ENCODE measurements at places on chromosomes 7 and 10.

DNA sequence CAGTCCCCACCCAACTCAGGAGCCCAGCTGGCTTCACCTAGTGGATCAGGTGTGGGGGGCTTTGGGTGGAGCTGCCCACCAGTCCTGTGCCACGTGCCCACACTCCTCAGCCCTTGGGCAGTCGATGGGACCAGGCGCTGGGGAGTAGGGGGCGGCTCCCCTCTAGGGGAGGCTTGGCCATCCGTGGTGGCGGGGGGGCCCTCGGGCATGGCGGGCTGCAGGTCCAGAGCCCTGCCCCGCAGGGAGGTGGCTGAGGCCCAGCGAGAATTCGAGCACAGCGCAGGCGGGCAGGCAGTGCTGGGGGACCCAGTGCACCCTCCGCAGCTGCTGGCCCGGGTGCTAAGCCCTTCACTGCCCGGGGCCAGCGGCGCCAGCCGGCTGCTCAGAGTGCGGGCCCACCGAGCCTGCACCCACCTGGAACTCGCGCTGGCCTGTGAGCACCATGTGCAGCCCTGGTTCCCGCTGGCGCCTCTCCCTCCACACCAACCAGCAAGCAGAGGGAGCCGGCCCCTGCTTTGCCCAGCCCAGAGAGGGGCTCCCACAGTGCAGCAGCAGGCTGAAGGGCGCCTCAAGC lies 29.3 kb downstream of the ASNS start:
- no peak for DNase-seq

- DNase-seq = no peak
Measured at GRCh38 chr10:32317795-32318357, 29.1 kb downstream of the EPC1 start.

GRCh38 chr7:89666136-89666835 lies 488.0 kb upstream of the STEAP1 start:
- DNase-seq = no peak

DNA sequence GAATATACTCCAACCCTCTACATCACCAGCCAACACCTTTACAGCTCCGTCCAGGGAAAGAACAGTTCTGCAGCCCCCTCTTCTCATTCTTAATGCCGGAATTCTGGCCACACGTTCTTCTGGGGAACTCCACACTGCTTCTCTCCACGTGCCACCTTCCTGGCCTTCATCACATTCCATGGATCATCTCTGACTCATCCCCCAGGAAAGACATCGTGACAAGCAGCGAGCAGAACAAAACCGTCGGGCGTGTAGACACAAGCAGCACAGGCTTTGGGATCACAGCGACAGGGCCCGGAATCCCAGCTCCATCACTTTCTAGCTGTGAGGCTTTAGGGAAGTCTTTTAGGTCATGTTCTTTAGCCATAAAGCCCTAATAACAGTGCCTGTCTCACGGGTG lies 590.3 kb upstream of the FOXK1 start:
- no peak for DNase-seq

DNA sequence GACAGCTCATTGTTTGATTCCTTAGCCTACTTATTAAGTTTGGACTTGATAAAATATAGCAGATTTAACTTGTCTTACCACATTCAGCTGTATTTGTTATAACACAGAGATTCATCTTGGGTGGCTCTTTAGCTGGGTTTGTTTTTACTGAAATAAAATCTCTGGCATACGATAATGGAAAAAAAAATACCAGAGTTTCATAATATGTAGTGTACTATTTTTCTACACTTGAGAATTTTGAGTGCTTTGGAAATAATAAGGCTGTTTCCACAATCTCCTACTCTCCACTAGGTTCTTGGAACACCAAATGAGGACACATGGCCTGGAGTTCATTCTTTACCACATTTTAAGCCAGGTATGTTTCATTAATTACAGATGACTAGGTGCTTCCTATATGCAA lies 218.6 kb upstream of the FZD1 start:
- no peak for DNase-seq

DNA sequence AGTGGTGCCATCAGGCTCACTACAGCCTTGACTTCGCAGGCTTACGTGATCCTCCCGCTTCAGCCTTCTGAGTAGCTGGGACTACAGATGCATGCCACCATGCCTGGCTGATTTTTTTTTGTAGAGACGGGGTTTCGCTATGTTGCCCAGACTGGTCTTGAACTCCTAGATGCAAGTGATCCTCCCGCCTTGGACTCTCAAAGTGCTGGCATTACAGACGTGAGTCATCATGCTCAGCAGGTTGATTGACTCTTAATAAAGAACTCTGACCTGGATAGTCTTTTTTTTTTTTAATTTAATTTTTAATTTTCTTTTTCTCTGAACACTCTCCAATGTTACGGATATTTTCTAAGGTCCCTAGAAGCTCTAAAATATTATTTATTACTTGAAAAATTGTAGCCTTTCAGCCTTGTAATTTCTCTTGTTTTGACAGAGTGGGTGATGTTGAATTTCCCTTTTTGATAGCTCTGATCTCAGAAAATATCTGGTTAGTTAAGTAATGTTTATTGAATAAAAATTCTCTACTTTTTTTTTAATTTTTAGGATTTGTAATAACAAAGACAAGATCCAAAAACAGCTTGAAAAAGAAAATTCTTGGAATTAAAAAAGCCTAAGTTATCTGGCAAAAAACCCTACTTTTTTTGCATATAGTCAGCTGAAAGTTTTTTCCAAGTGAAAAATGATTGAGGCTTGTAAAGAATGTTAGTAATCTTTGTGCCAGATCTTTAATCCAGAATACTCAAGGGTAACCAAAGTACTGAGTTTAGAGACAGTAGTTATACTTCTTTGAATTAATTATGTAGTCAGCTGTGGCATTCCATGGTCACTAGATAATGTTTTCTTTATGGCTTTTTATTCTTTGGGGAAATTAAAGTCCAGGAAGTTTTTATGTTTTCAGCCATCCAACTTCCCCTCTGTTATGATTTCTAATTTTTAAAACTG lies 26.7 kb downstream of the TBC1D12 start:
- no peak for DNase-seq

DNA sequence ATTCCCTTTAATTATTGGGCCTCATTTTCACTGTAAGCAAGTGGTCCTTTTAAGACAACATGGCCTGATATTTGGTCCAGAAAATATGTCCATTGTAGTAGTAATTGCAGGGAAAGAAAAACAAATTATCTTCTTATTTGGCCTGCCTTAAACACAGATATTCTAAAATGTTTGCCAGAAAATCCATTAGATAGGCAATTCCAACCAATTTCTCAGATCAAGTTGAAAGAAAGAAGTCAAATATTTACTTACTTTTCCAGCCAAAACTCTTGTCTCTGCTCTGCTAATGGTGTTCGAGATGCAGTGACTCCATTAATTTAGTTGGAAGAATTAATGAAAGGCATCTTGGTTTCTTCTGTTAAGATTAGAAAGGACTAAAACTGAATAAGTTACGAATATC lies 757.3 kb upstream of the IGFBP3 start:
- DNase-seq = no peak

- no peak for DNase-seq
Measured at GRCh38 chr7:55191926-55192692, 173.0 kb upstream of the LANCL2 start.

DNA sequence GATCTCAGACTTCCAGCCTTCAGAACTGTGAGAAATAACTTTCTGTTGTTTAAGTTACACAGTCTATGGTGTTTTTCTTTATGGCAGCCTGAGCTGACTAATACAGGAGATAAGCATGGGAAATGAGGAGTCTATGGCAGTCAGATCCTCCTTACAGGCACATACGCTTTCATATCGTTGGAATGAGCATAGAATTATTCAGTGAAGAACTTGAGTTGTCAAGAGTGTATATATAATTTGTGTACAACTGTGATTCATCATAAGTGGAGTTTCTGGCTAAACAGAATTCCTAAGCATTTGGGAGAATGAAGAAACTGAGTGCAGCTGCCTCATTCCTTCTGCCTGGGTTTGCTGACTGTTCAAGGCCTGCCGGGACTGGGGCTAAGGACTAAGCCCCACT lies 516.7 kb downstream of the ADRA2A start:
- no peak for DNase-seq

DNA sequence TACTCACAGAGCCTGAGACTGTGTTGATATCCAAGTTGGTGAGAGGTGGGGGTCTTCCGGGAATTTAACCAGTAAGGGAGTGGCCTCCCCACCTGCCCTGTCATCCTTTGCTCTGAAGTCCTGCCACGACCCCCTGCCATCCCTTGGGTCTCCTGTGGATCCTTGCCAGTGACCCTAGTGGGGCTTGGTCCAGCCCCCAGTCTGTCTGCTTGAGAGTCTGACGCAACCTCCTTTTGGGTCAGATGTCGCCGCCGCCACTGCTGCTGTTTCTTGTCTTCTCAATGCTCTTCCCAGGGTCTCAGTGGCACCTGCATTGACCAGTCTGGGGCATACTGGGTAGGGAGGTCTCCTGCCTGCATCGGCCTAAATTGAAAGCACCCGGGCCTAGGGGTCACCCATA lies 28.8 kb downstream of the PAX2 start:
- DNase-seq = no peak

GRCh38 chr7:144786522-144786921 lies 49.3 kb downstream of the TPK1 start:
- DNase-seq = no peak

- no peak for DNase-seq
Measured at GRCh38 chr7:82080254-82080927, 310.5 kb upstream of the HGF start.

DNA sequence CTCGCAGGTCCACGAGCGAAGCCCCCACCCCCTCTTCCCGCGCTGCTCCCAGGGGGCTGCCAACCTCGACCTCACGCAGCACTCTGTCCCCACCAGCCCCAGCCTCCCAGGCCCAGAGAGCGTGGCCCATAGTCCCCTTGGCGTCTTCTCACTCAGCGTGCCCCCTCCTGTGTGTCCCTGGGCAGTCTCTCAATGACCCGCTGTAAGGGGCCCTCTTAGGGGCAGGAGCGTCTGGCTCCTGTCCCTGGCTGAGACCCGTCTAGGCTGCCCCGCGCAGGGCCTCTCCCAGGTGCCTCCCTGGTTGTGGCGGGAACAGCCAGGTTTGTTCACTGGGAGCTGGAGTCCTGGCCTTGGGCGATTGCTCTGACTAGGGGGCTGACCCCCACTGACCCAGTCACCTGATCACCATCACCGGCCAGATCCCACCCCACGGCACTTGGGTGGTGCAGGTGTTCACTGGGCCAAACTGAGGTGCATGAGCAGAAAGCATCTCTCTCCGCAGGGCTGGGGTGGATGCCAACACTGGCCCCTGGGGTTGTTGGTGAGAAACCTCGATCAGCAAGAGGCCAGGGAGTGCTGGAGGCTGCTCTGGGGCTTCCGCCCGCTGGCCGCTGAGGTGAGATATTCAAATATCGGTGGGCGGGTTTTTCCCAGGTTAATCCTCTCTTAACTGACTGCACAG lies 12.6 kb upstream of the WDFY4 start:
- DNase-seq = no peak

GRCh38 chr7:151061213-151062110 lies 2.1 kb downstream of the SLC4A2 start:
- no peak for DNase-seq

All from neuronal stem cell (in vitro differentiated cells).